ENCODE measurements at places on chromosomes 13 and 19. TPM values are rescaled to one million over a fixed set of nuclear protein-coding genes. Genes with fewer than 3 reads are reported as not detected.

GRCh38 chr13:43522788-43523187, 264.0 kb downstream of the ENOX1 start:
- DNase-seq: no peak

GRCh38 chr13:30169442-30169841, 137.9 kb downstream of the KATNAL1 start:
- DNase-seq: no peak

DNA sequence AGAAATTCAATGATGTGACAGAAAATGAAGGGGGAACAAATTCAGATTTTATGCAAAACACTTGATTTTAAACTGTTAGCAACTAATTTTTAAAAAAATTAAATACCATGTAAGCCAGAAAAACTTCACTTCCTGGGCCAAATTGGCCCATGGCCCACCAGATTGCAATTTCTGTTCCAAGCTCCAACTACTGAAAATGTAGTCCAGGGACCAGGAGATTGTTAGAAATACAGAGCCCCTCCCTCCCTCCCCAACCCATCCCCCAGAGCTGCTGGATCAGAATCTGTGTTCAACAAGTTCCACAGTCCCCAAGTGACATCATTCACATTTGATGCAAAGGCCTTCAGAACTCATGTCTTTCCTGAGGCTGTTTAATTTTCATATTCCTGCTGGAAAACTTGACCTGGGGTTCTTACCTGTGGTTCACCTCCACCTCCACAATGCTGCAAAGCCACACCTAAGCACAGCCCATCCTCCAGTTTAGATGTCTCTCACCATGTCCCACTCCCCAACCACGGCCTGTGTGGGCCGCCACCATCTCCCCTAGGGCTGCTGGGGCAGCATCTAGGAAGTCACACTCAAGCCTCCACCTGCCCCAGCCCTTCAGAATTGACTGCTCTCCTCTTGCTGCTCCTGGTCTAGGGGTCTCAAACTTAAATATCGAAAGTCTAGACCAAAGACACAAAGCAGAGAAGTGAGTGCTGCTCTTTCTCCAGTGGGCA, 482.0 kb downstream of the UQCRFS1 start:
- DNase-seq: no peak

DNA sequence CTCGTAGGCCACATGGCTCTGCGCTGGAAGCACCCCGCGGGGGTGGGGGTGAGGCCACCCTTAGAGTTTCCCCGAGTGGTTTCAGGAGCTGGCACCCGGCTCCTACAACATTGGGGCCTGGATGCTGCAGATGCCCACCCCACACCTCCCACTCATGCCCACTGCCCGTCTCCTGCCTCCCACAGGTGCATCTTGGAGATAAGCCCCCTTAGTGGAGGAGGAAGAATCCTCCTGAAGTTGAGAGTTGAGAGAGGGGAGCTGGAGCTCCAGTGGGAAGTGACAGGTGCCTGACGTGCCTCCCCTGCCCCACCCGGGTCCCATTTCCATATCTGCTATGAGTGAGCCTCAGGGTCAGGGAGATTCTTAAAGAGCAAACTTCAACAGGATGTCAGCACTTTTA, 341.3 kb downstream of the TEX29 start:
- no peak for DNase-seq

The SBK3 gene
- 6.7 TPM for total RNA-seq

The CYP2A7 gene
- not detected for total RNA-seq
